ENCODE measurements at places on chromosomes 3 and 15.
A peak's percentile ranks its signal among the peaks of the same experiment; 100 is the strongest.

- no peak overlapping the region for H3K27ac ChIP-seq
- no peaks in the 10 kb centered on the region for H3K4me1 ChIP-seq
- H3K27me3 ChIP-seq, result no peaks in the 10 kb centered on the region
- no peak overlapping the region for H3K4me3 ChIP-seq
Measured at GRCh38 chr15:89506026-89506686, 9.8 kb upstream of the RHCG start.

- no peak overlapping the region for H3K4me3 ChIP-seq
- DNase-seq, result no peak
- no peaks in the 10 kb centered on the region for H3K36me3 ChIP-seq
- H3K27ac ChIP-seq, result no peak overlapping the region
- peaks cover 12% of the 10 kb centered on the region for H3K4me1 ChIP-seq
Measured at GRCh38 chr3:53198996-53199395, 38.0 kb downstream of the PRKCD start.

- H3K27me3 ChIP-seq, result no peaks in the 10 kb centered on the region
- H3K36me3 ChIP-seq, result no peaks in the 10 kb centered on the region
- H3K27ac ChIP-seq, result no peak overlapping the region
- H3K4me1 ChIP-seq, result no peaks in the 10 kb centered on the region
- no peak for DNase-seq
Measured at GRCh38 chr3:3589715-3590130, 209.5 kb upstream of the LRRN1 start.

DNA sequence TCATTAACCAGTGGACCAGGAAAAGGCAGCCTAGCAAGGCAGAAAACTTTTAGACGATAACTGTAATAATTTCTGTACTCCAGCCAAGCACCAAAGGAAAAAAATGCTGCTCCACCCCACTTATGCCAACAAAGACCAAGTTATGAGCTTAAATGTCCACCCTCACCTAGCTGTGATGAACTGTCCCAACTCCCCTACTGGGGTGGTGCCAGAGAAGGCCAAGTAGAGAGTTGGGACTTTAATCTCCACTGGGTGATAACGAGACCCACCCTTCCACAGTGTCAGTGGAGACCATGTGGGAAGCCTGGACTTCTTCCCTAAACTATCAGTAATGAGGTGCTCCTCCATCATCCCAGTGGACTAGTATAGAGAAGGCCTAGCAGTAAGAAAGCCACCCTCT lies 33.8 kb upstream of the COPB2 start:
- H3K36me3 ChIP-seq, result no peaks in the 10 kb centered on the region
- DNase-seq, result no peak
- no peaks in the 10 kb centered on the region for H3K27me3 ChIP-seq
- H3K4me1 ChIP-seq, result no peaks in the 10 kb centered on the region

GRCh38 chr3:155782390-155782953 lies 23.6 kb downstream of the C3orf33 start:
- no peak for DNase-seq
- H3K27ac ChIP-seq, result no peak overlapping the region
- H3K4me1 ChIP-seq, result no peaks in the 10 kb centered on the region
- H3K27me3 ChIP-seq, result no peaks in the 10 kb centered on the region
- no peaks in the 10 kb centered on the region for H3K36me3 ChIP-seq

DNA sequence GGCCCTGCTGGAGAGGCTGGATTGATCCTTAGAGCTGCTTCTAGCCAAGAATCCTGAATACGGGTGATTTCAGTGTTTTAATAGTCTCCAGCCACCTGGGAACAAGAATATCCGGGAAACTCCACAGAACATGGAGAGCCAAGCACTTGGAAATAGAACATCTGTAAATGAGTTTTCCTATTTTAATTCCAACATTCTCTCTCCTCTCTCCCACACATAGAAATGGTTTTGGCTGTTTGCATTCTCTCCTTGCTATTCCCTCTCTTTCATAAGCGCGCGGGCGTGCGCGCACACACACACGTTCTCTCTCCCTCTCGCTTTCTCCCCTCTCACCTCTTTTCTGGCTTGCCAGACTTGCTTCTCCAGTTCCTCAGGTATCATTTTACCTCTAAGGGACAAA lies 50.6 kb downstream of the GADL1 start:
- H3K36me3 ChIP-seq, result no peaks in the 10 kb centered on the region
- H3K4me3 ChIP-seq, result no peak overlapping the region
- no peaks in the 10 kb centered on the region for H3K4me1 ChIP-seq
- H3K27ac ChIP-seq, result no peak overlapping the region
- DNase-seq, result no peak

- no peak overlapping the region for H3K27ac ChIP-seq
- H3K4me1 ChIP-seq, result peaks cover 3% of the 10 kb centered on the region
- no peaks in the 10 kb centered on the region for H3K36me3 ChIP-seq
- no peaks in the 10 kb centered on the region for H3K27me3 ChIP-seq
Measured at GRCh38 chr3:107620534-107620933, 97.8 kb downstream of the BBX start.

DNA sequence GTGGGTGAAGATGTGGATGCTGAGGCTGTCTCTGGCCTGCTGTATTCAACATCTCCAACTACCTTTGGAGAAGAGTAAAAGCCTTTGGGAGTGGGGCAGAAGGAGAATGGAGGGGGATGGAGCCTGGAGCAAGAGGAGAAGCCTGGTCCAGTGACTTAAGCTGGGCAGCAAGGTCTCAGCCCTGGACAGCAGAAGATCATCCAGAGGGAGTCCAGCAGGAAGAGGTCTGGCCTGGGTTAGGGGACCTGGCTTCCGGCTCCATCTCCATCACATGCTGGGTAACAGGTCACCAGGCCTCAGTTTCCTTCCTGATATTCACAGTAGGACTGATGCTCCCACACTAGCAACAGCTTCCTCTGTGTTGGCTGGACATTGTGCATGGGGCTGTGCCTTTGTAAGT lies 3.8 kb upstream of the ISL2 start:
- peaks cover 7% of the 10 kb centered on the region for H3K27me3 ChIP-seq
- no peak overlapping the region for H3K4me3 ChIP-seq
- H3K27ac ChIP-seq, result no peak overlapping the region
- no peaks in the 10 kb centered on the region for H3K4me1 ChIP-seq
- DNase-seq, result no peak
- H3K36me3 ChIP-seq, result no peaks in the 10 kb centered on the region

DNA sequence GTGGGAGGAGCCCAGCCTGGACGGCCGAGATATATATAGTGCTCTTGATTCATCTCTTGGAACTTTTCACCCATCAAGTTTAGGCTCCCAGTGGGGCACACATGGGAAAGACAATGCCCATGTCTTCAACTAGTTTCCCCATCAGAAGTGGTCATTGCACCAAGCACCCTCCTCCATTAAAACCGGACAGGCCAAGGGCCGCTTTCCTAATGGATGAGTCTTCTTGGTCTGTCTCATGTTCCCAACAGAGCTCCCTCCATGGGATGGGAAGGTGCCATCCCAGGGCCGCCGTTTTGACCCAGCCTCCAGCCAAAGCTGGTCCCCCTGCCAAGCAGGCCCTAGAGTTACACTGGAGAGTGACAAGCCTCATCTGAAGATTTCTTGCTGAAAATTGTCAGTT lies 34.7 kb upstream of the UBE2Q2 start:
- H3K4me1 ChIP-seq, result no peaks in the 10 kb centered on the region
- H3K27me3 ChIP-seq, result no peaks in the 10 kb centered on the region
- H3K36me3 ChIP-seq, result no peaks in the 10 kb centered on the region
- DNase-seq, result no peak
- no peak overlapping the region for H3K4me3 ChIP-seq

DNA sequence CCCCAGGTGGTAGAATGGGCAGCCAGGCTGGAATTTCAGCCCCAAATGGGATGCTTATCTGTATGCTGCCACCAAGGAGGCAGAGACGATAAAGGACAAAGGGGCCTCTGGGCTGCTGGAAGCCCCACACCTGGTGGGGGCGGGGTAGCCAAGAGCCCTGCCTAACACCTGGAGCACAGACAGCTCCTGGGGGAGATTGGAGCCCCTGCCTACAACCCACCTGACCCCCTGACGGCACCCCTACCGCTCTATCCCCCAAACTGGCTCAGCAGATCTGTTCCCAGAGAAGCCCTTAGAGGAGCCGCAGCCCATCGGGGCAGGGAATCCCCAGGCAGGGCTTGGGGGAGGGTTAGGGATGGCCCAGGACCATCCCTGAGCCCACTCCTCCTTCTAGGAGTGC lies 15.8 kb upstream of the SEMA3F start:
- no peak overlapping the region for H3K4me3 ChIP-seq
- peak overlapping the region; percentile 47 for H3K27ac ChIP-seq
- no peaks in the 10 kb centered on the region for H3K27me3 ChIP-seq
- peak; percentile 67 for DNase-seq
- no peaks in the 10 kb centered on the region for H3K36me3 ChIP-seq

DNA sequence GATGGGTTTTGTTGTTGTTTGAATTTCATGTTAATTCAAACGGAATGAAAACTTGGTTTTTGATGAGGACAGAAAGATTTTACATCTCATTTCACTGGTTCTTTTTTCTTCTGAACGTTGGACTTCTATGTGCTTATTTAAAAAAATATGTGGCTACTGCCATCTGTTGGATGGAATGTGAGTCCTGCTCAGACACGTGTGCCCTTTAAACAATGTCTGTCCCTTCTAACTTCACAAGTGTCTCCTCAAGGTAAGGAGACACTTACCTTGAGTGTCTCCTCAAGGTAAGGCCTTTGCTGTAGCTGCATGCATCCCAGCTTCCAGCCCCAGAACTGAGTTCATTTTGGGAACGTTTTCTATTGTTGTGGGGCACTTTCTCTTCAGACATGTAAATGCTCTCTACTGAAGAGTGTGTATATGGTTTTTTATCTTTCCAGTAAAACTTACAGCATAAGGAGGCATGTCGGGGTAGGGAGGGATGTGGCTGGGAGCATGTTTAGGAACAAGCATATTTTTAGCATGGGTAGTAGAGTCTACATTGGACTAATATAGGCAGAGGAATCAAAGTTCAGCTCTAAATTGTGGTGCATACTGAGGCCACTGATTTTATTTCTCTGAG lies 63.1 kb upstream of the UBE3A start:
- H3K4me1 ChIP-seq, result peaks cover 7% of the 10 kb centered on the region
- H3K27me3 ChIP-seq, result no peaks in the 10 kb centered on the region
- DNase-seq, result no peak
- H3K27ac ChIP-seq, result no peak overlapping the region

DNA sequence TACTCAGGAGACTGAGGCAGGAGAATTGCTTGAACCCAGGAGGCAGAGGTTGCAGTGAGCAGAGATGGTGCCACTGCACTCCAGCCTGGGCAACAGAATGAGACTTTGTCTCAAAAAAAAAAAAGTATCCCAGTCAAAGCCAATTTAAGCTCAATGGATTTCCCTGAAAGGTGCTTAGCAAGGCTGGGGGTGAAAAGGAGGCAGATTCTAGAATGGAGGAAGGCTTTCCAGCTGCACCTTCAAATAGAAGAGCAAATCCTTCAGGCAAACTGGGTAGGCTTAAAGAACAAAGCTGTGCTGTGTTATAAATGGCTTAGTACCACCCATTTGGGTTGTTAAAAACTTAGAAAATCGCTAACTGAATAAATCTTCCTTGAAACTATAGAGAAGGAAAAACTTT lies 3.0 kb upstream of the IFT57 start:
- no peaks in the 10 kb centered on the region for H3K27me3 ChIP-seq
- H3K4me3 ChIP-seq, result no peak overlapping the region
- H3K4me1 ChIP-seq, result no peaks in the 10 kb centered on the region
- no peak overlapping the region for H3K27ac ChIP-seq
- no peaks in the 10 kb centered on the region for H3K36me3 ChIP-seq

DNA sequence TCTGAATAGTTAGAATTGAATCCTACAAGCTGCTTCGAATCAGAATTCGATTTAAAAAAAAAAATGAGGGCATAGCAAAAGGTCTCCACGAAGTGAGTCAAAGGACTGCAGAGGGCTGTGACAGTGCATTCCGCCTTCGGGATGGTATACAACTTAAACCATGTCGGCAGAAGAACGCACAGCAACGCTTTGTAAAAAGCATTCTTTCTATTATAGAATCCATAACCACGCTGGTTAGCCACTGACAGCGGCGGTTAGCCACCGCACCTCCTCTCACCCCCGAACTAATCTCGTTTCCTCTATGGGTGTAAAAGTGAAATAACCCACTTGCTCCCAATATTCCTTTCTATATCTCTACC lies 664 bp upstream of the PIK3CA start:
- H3K4me1 ChIP-seq, result no peaks in the 10 kb centered on the region
- H3K36me3 ChIP-seq, result no peaks in the 10 kb centered on the region
- H3K4me3 ChIP-seq, result peak overlapping the region; percentile 93
- H3K27me3 ChIP-seq, result no peaks in the 10 kb centered on the region
- no peak overlapping the region for H3K27ac ChIP-seq
- DNase-seq, result no peak
